Peyer's patch (tissue), 4 donors: ENCODE measurements at places on chromosomes 16 and 17. TPM values are rescaled to one million over a fixed set of nuclear protein-coding genes. Genes with fewer than 3 reads are reported as not detected.

The ITGB4 gene
- 215 TPM for total RNA-seq

DNA sequence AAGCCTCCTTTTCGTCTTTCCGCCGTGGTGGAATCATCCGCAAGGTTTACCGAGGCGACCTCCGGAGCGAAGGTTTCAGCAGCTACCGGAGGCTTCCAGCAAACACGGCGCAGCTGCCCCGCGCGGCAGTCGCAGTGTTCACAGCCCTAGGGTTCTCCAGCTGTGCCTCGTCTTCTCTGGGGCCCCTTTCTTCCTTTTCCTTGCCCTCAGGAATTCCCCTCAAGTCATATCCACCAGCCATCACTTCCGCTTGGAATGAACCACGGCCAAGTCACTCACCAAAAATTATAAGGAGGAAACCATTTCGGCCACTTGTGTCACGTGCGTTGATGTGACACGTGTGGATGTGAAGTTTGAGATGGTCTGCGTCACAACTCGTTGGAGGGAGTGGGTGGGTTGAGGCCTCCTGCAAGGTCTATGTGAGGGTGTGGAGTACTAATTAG is 636 bp upstream of the ERN1 start:
- peak; percentile 74 for DNase-seq

The MAPK8IP3 gene
- total RNA-seq: 159 TPM

DNA sequence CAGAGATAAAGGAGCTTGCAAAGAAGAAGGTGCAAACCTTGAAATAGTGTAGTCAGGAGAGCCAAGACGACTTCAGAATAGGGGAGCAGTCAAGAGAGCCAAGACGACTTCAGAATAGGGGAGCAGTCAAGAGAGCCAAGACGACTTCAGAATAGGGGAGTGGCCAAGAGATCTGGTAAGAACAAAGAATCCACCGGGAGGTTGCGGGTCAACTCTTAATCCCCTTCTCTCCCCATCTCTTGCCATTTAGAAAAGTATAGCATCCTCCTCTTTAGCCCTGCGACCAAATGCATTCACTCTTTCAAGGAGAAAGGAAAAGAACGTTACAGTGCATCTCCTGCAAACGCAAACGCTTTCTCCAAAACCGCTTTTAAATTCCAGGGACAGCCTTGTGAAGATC is 713 bp downstream of the KNOP1 start:
- no peak for DNase-seq

- no peak for DNase-seq
Observed at GRCh38 chr17:51814521-51814920, 344.0 kb downstream of the CA10 start.

- no peak for DNase-seq
Observed at GRCh38 chr16:74738113-74738541, 36.5 kb downstream of the FA2H start.

- no peak for DNase-seq
Observed at GRCh38 chr17:44831371-44831770, 1.3 kb upstream of the GJC1 start.

DNA sequence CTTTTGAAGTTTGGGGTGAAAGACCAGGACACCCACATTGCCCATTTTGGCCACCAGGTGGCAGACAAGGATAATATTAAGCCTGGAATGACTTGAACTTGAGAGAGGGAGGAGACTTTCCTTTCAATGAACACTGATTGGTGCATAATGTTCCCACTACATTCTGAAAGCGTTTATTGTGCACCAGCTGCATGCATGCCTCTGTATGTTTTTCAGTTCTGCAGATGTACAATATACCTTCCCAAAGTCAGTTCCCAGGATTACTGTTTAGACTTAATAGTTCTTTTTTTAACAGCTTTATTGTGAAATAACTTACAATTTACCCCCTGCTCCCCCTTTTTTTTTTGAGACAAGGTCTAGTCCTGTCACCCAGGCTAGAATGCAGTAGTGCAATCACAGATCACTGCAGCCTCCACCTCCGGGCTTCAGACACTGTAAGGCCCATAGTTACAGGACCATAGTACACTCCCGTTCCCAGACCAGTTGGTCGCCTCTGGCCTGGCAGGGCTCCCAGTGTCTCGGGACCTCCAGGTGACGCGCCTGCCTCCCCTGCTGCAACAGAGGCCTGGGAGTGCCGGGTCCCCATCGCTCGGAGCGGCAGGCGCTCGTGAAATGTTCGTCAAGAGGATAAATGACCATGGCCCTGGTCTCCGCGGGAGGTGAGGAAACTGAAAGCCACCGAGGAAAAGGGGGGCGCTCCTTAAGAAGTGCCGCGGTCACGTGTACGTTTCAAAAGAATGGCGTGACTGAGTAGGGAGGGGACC is 12.2 kb downstream of the CES2 start:
- DNase-seq: peak; percentile 89

GRCh38 chr17:39167476-39167875 is 1.5 kb upstream of the ARL5C start:
- peak; percentile 25 for DNase-seq

DNA sequence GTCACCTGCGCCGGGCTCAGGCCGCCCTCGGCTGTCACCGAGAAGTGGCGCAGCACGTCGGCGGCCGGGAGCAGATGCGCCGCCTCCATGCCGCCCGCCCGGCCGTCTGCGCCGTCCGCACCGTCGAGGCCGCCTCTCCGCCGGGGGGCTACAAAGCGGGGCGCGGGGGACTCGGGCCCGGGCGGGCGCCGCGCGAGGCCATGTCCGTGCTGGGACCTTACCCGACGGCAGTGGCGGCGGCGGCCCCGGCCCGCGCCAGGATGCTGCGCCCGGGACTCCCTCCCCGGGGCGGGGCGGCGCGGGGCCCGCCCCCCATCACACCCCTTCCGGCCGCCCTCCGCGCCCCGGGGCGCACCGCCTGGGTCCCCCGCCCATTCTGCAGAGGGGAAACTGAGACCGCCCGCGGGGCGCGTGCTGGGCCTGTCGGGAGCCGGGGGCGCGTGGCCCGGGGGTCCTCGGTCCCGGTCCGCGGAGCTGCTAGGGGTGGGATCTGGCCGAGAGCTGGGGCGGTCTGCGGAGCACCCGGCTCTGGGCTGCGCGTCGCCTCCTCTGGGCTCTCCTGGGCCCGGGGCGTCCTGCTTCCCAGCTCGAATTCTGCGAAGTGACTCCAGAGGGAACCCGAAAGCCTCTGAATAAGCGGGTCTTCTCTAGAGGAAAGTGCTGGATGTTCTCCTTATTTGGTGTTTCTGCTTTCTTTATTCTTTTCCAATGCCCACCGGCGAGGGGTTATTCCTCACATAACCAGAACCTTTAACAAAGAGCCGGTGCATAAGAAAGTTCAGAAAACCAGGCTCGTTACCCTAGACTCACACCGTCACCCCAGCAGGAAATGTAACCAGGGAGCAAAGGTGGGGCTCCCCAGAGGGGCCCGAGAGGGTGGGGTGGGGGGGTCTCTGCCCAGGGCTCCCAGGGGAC is at the start of gene ATP2A3:
Gene ATP2A3, minus strand, starts transcription at position 235 of the 915 bp plus-strand sequence. Its CDS starts 146 bp downstream, at position 89.
- DNase-seq: peak; percentile 82

DNA sequence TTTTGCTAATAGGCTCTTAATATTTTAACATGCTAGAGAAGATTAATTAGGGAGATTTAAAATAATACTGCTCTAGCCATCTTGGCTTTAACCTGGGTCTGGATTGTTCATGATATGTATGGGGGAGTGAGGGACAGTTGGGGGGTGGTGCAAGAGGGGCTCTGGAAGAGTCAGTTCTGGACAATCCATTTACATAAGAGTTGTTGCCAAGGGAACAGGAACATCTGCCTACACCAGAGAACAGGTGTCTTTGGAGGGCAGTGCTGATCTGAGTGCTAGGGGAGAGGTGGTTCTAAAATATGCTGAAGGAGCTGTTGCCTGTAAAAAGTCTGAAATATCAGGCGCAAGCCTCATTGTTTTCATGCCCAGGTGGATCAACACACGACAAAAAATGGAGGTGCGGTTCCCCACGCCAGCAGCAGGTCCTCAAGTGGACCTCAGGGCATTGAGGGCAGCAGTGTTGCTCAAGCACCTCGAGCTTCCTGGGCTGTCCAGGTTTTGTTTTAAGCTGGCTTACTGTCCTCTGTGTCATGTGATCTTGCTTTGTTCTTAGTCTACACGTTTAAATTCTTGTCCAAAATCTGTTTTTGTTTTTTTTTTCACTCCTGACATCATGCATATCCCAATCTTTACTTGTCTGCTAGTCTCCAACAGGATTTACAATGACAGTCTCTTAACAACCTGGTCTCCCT is 25.4 kb upstream of the WSB1 start:
- no peak for DNase-seq

DNA sequence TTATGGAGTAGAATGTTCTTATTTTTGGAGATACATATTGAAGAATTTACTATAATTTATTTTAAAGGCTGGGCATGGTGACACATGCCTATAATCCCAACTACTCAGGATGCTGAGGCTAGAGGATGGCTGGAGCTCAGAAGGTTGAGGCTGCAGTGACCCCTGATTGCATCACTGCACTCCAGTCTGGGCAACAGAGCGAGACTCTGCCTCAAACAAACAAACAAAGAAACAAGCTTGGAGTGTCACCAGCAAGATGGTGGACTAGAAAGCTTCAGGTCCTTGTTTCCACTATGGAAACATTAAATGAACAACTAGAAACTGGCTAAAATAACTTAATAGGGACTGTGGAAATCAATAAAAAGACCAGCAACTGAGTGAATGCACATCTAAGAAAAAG is 17.9 kb upstream of the GPT2 start:
- no peak for DNase-seq

The KRT23 gene
- not detected for total RNA-seq

DNA sequence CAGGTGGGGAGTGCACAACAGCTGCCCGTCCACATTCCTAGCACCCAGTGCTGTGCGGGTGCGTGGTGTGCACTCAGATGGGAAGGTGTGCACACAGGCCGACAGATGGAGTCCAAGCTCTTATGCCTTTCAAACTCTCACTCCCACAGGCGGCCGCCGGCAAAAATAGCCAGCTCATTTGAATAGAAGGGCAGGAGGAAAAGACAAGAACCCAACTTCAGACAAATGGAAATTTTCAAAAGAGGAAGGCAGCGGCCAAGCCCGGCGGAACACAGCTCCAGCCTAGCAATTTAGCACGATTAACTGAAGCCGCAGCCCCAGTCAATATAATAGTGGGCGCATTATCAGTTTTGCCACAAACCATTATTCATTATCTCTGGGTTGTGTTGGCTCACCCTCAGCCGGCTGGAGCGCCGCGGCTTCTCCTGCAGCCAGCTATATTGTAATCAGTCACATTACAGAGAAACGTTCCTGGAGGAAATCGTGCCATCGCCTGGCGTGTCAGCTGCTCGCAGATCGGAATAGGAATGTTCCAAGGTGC is 103.9 kb upstream of the SEC14L1 start:
- DNase-seq: peak; percentile 58

The PPP1R1B gene
- total RNA-seq: 110 TPM

DNA sequence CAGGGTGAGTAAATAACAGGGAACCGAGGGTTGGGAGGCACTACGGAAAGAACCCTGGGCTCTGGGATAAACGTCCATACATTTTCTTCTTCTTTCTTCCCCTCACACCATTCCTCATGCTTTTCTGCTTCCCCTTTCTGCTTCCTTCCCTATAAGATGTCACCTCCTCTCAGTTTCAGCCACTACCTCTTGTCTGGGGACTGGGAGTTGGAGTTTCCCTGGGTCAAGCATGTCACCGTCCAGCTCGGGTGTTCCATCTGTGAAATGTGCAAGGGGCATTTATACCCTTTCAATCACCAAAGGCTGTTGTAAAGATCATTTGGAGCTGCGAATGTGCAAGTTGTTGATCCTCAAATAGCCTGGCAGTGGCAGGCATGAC is 17.5 kb upstream of the CCL22 start:
- DNase-seq: no peak

- DNase-seq: no peak
Observed at GRCh38 chr17:32976131-32976530, 15.5 kb upstream of the SPACA3 start.
